MM.1S (cell line): ENCODE measurements at places on chromosomes 13 and 19.

GRCh38 chr13:36242761-36243160 is 28.4 kb upstream of the SOHLH2 start:
- no peak for DNase-seq

GRCh38 chr13:96398486-96398885 is 308.6 kb downstream of the HS6ST3 start:
- no peak for DNase-seq

DNA sequence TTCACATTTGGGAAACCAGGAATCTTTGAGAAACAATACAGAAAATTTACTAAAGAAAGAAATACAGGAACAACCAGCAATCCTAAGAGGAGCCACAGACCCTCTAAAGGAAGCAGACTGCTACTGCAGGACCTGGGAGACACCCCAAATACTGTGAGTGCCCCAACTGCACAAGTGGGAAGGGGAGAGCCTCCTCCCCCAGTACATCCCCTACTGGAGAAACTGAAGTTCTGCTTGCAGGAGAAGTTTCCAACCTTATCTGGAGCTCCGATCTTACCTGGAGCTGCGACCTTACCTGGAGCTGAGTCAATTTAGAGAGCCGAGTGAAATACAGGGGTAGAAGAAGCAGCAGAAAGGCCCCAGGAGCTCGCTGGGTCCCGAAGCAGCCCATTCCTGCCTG is 236.4 kb upstream of the SPRY2 start:
- no peak for DNase-seq

DNA sequence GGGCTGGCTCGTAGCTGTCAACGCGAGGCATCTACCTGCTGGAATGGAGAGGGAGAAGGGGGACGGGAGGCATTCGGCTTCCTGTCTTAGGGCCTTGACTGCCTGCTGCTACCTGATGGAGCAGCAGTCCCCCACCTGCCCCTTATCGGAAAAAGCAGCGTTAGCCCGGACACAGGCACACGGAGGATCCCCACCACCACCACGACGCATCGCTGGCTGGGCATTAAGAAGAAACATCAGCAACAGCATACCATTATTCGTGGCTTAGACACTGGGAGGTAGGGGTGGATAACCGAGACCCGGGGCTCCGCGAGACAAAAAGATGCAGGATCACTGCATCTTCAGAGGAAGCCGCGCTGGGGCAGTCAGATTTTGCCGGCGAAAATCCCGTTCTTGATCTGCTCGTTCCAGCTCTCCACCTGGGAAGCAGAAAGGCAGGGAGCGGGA is 1.1 kb downstream of the COX6B2 start:
- no peak for DNase-seq

DNA sequence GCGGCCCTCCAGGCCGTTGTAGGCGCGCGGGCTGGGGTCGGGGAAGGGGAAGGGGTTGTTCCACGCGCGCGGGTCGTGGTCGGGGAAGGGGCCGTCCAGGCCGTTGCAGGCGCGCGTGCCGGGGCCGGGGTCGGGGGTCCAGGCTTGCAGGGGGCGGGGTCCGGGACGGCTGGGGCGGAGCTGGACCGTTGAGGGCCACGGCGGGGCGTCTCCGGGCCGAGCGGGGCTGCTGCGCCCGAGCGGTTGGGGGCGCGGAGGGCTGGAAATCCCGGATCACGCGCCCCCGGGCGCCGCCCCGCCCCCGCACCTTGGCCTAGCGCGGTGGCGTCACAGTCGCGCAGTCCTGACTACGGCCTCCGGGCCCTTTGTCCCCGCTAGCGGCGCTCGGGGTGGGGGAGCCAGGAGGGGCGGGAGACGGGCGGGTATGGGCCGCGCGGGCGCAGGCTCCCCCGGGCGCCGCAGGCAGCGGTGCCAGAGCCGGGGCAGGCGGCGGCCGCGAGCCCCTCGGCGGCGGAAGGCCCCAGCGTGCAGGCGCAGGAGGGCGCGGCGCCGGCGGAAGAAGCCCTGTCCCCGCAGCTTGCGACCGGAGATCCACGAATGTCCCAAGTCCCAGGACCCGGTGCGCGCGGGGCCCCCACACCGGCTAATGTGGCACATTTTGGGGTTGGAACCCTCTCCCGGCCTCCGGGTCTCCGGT is 665 bp downstream of the GPX4 start:
- peak; percentile 88 for DNase-seq

DNA sequence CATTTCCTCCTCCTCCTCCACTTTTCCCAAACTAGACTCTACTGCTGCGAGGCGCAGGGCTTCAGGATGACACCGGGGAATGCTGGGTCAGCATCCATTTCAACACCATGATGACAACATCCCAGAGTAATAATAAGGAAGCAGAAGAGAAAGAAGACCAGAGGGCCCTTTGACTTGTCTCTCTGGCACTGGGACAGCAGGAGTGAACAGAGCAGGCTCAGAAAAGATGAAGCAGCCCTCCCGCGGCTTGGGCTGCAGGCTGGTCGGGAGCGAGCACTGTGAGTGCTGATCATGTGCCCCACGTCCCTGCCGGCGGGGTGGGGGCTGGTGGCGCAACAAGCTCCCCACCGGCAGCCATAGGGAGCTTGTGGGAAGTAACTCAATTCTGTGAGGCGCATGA is 30.5 kb downstream of the RANBP3 start:
- DNase-seq: no peak

DNA sequence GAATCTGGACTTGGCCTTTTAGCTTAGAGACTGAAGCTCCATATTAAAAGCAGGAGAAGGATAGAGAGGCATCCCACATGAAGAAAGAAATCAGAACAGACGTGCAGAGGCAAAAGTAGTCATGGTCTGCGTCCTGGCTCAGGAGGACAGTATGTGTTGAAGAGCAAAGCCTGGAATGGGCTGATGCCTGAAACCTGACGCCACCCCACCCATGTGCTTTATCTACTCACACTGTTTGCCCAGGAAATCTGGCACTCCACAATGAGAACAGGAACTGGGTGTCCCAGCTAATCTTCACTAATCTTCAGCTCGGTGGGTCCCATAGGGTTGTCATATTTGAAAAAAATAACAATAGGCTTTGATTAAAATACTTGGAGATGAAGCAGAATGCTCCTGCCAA is 549.0 kb upstream of the GPC6 start:
- DNase-seq: no peak

GRCh38 chr19:19914596-19914995 is 13.8 kb downstream of the ZNF93 start:
- DNase-seq: no peak

DNA sequence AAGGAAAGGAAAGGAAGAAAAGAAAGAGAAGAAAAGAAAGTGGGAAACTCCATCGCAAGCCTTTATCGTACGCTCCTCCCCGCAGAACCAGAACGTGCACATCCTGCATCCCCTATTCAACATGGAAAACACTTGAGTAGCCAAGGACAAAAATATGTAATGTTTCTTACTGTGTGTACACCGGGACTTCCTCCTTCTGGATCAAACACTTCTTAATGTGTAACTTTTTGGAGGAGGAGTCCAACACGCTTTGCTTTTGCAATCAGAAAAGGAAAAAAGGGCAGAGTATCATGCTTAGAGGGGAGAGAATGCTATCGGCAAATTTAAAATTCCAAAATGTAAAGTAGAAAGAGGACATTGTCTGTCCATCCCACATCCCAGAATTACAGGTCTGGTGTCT is 7.8 kb upstream of the SHFL start:
- DNase-seq: no peak

DNA sequence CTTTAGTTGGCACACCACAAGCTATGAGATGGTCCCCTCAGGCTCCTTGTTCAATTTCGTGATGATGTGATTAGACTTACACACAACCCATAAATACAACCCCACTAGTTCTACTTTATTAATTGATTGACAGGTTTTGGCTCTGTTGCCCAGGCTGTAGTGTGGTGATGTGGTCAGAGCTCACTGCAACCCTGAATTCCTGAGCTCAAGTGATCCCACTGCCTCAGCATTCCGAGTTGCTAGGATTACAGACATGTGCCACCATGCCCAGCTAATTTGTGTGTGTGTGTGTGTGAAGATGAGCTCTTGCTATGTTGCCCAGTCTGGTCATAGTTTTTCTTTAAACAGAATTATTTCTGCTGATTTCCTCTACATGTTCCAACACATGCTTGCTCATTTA is 17.5 kb upstream of the HTR2A start:
- no peak for DNase-seq

- no peak for DNase-seq
Measured at GRCh38 chr13:30133554-30133912, 173.8 kb downstream of the KATNAL1 start.

DNA sequence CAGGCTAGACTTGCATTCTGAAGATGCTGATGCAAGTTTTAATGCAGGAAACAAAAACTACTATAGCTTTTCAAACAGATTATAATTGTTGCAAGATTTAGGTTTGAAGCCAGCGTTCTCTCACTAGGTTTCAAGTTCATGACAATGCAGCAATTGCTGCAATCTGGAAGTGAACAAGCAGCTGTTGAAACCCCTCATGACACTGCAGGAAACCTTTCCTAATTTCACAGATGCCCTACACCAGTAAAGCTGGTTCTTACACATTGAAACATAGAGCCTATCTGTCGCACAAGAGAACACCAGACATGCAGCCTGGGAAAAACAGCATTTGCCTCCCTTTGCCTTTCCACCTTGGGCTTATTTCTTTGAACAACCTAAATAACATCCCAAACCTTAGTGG is 1737.2 kb upstream of the MIR17HG start:
- no peak for DNase-seq

GRCh38 chr13:50576156-50576555 is 267.3 kb downstream of the DLEU7 start:
- DNase-seq: no peak

GRCh38 chr13:22064854-22065620 is 394.2 kb downstream of the FGF9 start:
- DNase-seq: no peak

- no peak for DNase-seq
Measured at GRCh38 chr19:28169168-28169887, 1043.6 kb downstream of the UQCRFS1 start.

GRCh38 chr19:12921047-12921446 is 2.0 kb upstream of the SYCE2 start:
- no peak for DNase-seq

DNA sequence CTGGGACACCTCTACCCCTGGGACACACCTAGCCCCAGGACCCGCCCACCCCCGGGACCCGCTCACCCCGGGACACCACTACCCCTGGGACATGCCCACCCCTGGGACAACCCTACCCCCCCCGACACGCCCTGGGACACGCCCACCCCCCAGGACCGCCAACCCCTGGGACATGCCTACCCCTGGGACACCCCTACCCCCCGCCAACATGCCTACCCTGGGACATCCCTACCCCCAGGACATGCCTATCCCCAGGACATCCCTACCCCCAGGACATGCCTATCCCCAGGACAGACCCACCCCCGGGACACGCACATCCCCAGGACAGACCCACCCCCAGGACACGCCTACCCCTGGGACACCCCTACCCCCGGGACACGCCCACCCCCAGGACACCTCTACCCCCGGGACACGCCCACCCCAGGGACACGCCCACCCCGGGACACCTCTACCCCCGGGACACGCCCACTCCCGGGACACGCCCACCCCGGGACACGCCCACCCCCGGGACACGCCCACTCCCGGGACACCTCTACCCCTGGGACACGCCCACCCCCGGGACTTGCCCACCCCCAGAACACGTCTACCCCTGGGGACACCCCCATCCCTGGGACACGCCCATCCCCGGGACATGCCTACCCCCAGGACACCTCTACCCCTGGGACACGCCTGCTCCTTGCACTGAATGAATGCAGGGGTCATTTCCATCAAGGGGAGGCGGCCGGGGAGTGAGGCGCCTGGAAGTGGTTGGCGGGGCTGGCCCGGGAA is 32.3 kb downstream of the ADPRHL1 start:
- DNase-seq: no peak

DNA sequence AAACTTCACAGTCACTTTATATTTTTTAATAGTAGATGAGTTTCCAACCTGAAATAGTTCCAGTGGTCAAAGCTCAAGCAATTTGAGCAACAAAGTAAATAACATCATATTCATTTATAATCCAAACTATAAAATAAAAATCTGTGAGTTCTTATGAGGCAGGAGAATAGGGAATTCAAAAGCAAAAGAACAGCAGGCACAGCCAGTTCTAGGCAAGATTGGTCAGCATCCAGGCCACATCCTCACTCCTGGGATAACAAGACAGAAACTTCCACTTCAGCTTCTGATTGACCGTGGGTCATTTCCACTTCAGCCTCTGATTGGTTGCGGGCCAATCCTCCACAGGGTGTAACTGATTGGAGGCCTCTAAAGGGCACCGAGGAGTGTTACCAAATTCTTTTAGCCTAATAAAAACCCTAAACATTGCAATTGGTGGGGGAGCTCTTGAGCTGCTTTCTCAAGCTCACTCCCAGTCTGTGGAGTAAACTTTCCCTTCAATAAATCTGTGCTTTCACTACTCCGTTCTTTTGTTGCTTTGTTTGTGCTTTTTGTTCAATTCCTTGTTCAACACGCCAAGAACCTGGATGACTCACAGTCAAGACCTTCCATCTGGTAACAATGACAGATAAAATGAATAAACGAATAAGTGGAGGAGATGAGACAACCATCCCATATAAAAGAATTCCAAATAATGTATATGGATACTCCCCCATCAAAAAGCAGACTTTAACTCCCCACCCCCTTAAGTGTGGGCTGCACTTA is 42.6 kb upstream of the AMER2 start:
- no peak for DNase-seq
